ENCODE measurements at places on chromosomes 2 and 18.

DNA sequence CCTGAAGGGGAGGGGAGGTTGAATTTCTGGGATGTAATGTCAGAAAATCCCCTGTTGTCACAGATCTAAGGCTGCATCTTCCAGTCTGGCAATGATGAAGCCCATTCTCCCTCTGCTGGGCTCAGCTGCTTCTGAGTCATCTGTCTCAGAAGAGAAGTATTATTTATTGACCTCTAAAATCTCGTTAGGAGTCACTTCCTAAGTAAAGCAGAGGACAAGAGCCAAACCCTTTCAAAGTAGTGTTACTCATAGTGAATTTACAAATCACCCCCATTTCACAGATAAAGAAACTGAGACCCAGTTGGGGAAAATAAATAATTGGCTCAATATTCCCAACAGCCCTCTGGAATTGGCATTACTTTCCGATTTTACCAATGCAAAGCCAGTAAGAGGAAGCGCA is 167.3 kb upstream of the SKOR2 start:
- no peak for DNase-seq

GRCh38 chr2:143473820-143474219 is 344.6 kb downstream of the ARHGAP15 start:
- no peak for DNase-seq

GRCh38 chr2:205197468-205198139 is 484.7 kb upstream of the NRP2 start:
- DNase-seq: no peak

DNA sequence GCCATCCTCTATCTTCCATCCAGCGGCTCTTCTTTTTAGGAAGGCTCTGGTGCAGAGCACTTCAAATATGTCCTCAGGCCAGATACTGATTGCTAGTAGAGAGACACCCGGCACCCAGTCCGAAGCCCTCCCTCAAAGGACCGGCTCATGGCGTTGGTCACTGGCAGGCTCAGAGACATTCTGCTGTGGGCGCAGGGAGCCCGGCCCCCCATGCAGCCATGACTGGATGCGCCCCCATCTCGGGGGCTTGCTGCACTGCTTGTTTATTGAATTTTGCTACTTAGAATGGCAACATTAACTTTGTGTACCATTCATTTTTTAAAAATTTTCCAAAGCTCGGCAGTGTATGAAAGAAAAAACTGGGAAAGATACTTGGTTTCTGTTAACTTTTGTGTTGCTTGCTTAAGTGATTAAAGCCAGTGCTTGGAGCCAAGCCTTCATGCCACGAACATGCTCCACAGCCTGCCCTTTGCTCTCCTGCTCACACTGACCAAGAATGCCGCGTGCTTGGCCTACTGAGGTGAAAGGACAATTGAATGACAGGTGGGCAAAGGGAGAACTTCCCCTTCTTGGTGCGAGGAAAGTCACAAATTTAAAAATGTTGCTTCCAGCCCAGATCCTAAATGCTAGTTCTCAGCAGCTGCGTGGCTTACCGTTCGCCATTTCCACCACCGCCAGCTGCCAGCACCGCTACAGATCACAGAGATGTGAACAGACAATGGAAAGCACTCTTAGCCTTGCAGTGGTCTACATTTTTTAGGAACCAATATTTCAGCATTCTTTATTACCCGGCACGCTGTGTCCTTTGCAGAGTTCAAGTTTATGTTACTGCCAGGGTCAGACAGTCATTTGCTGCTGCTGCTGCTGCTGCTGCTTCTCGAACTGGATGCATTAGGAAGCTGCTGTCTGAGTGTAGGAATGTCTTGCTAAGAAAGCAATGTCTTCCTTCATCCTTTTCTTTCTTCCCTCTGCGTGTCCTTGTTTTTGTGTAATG is 76.7 kb downstream of the FAM210A start:
- no peak for DNase-seq

DNA sequence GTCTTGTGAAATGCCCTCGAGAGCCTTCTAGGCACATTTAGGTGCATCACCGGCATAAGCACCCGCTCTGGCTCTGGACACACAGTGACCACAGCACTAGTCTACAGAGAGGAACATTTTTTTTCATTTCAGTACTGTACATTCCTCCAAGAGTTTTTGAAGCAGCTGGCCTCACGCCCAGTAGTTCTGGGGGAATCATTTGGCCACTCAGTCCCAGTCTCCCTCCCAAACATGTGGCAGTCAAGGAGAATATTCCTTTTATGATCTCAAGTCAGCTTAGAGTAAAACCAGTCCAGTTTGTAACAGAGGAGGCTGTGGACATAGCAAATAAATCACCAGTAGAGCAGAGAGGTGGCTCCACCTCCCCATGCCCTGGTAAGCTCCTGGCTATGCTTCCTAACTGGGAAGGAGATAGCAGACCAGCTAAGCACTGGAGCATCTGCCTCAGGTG is 48.1 kb downstream of the KCNE4 start:
- DNase-seq: no peak

GRCh38 chr2:238999291-238999741 is 151.4 kb downstream of the TWIST2 start:
- DNase-seq: no peak

DNA sequence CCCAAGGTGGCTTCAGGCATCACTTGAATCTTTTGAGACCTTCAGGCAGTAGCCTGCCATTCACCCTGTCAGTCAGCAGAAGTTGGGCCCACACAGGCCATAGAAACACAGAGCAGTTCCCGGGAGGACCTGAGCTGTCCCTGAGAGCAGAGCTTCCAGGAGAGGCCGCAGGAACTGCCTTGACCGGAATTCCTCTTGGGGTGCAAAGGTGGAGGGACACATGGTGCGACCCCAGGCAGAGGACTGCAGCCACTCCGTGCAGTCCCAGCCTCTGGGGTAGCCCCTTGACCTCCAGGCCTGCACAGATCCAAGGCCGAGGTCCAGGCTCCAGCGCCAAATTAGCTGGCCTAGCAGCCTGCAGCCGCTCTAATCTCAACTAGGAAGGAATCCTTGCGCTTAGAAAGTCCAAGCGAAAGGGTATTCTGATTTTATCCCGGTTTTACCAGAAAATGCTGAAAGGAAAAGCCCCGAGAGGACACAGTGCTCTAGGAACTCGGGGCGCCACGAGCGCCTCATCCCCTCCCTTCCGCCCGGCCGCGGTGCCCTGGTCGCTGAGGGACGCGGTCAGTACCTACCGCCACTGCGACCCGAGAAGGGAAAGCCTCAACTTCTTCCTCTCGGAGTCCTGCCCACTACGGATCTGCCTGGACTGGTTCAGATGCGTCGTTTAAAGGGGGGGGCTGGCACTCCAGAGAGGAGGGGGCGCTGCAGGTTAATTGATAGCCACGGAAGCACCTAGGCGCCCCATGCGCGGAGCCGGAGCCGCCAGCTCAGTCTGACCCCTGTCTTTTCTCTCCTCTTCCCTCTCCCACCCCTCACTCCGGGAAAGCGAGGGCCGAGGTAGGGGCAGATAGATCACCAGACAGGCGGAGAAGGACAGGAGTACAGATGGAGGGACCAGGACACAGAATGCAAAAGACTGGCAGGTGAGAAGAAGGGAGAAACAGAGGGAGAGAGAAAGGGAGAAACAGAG is 5.4 kb downstream of the SIX2 start:
- no peak for DNase-seq

- DNase-seq: no peak
These were observed 351.0 kb upstream of the POU3F3 start for GRCh38 chr2:104502901-104503300.

- no peak for DNase-seq
These were observed 744.5 kb upstream of the LINC00305 start for GRCh38 chr18:64893349-64893748.
